NCI-H2171 treated with DMSO at 0.1 percent for 48 hours (cell line): ENCODE measurements at places on chromosomes 2 and 18.

GRCh38 chr2:196987298-196987648 lies 60.8 kb upstream of the PGAP1 start:
- no peak for DNase-seq

GRCh38 chr2:230694241-230694640 lies 18.4 kb upstream of the CAB39 start:
- no peak for DNase-seq

DNA sequence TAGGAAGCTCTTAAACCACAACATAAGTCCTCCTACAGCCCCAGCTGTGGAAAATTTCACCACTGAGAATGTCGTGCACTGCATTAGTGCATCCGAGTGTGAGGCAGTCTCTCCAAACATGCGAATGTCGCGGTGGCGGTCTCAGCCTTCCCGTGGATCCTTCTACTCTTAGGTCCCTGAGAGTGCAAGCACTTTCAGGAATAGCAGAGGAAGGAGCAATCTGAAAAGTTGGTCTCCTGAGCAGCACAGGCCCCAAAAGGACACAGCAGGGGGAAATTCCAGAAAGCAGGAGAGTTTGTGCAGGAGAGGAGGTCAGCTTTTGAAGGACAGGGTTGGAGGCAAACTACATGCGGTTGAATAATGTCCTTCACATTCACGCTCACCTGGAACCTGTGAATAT lies 440.5 kb upstream of the SMIM21 start:
- DNase-seq = no peak

- DNase-seq = no peak
Measured at GRCh38 chr2:25743132-25743830, 69.9 kb upstream of the DTNB start.

DNA sequence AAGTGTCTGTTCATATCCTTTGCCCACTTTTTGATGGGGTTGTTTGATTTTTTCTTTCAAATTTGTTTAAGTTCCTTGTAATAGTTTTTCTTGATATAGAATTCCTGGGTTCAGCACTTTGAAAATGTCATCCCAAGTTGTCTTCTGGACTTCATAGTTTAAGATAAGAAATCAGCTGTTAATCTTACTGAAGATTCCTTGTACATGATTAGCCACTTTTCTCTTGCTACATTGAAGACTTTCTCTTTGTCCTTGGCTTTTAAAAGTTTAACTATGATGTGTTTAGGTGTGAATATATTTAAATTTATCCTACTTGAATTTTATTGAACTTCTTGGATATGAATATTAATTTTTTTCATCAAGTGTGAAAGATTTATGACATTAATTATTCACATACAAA lies 387.2 kb upstream of the CWC22 start:
- no peak for DNase-seq

GRCh38 chr2:207812058-207812725 lies 42.5 kb upstream of the FZD5 start:
- DNase-seq = no peak

- no peak for DNase-seq
Measured at GRCh38 chr2:211986313-211986712, 552.3 kb downstream of the ERBB4 start.

GRCh38 chr2:53498210-53498609 lies 269.4 kb upstream of the CHAC2 start:
- DNase-seq = no peak

- no peak for DNase-seq
Measured at GRCh38 chr18:670522-670921, 13.1 kb downstream of the TYMS start.
